ENCODE measurements at places on chromosomes 16 and 17.

GRCh38 chr16:4467916-4468315 lies 6.5 kb downstream of the NMRAL1 start:
- DNase-seq, result no peak

DNA sequence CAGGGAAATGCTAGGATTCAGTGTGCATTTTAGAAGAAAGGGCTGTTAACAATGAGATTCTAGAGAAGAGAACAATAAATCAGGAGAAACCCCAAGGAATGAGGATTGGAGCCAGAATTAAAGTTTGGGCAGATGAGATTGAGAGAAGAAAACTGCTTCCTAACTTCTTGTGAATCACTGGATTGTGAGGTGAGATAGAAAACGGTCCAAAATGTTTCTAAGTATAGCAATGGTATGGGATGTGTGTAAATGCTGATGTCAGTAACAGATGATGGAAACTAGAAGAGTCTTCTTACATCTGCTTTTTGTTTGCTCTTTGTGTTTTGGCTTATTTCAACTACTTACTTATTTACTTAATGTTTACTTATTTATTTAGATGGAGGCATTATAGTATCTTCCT lies 123.0 kb downstream of the KCNJ2 start:
- DNase-seq, result no peak

DNA sequence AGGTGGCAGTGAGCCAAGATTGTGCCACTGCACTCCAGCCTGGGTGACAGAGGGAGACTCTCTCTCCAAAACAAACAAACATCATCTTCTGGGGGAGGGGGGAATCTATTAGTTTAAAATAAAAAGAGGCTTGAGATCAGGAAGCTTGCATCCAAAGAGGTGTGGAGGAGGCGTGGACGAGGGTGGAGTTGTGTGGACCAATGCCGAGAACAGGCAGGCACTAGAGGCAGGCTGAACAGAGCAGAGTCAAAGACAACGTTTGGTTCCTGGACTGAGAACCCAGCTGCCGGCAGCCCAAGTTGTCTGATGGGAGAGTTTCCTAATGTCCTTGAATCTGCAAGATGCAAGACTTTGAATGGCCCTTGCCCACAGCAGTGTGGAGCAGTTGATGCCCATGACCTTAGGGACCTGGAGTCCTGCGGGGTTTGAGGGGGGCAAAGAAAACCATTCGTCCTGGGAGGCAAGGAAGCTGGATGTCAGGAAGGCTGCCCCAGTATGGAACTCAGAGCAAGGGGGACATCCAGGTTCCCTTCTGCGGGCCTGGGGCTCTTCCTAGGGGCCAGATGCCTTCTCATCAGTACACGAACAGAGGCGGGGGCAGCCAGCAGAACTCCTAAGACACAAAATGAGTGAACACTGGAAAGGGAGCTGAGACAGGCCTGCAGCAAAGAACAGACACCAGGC lies 9.2 kb downstream of the TBC1D16 start:
- no peak for DNase-seq

DNA sequence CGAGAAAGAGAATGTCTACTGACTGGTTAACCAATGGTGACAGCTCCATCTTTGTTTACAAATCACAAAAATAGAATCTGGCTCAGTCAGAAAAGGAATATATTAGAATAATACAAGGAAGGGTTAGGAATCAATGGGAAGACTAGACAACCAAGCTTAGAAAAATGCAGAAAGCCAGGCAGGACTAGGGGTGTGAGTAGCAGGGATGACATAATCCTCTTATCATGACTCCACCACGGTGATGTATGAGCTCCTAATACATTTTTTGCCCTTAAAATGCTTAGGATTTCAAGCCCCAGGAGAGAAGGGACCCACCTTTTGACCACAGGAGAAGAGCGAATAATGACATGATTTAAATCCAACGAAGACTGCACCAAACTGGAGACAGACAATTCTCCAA lies 252.3 kb downstream of the CHD9NB start:
- DNase-seq, result no peak

DNA sequence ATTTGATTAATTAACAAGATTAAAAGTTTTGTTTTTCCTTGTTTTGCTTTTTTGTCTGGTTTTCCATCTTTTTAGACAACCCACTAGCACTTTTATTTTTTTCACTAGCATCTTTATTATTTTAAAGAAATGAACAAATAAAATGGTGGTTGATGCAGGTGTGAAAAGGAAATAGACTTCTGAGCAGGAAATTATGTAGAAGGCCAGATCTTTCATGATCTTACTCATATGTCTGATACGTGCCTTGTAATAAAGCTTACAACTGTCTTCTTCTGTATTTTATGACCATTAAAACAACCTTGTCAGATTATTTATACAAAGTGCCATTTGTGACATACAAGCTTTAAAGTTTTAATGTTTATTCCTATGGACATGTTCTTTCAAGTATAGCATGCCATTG lies 6.3 kb downstream of the SLFN12L start:
- no peak for DNase-seq

GRCh38 chr17:28039251-28039650 lies 3.2 kb upstream of the NLK start:
- DNase-seq, result no peak

DNA sequence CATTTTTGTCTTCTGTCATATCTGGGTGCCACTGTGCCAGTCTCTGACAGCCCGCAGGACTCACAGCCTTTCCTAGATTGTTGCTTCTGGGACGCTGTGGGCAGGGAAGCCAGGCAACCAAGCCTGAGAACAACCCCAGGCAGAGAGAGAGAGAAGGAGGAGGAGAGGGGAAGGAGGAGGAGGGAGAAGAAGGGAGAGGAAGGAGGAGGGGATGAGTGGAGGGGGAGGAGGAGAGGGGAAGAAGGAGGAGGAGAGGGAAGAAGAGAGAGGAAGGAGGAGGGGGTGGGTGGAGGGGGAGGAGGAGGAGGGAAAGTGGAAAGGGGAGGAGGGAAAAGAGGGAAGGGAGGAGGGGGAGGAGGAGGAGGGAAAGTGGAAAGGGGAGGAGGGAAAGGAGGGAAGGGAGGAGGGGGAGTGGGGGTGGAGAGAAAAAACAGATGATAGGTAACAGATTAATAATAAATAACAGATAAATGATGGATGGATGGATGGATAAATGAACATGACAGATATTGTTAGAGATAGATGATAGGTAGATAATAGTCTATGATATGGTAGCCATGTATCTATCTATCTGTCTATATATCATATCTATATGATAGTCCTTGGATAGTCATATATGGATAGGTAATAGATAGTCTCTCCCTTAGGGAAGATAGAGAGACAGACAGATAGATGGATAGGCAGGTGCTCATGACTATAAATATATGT lies 29.3 kb downstream of the CLEC19A start:
- DNase-seq, result no peak

- no peak for DNase-seq
These were observed 86.3 kb downstream of the SPECC1 start for GRCh38 chr17:20095336-20096080.

DNA sequence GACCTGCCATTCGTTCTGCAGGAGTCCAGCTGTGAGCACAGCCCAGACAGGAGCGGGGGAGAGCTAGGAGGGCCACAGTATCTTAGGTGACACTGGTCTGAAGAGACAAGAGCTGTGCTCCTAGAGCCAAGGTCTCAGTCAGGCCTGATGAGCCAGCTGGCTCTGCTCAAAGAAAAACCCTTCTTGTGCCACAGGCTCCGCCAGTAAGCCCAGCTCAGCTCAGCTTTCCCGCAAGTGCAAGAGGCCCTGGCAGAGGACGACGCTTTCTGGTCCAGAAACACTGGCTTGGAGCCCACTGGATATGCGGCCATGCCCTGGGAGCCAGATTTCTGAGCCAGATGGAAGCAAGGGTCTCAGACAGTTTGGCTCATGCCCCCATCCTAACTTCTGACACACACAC lies 23.9 kb downstream of the PEMT start:
- DNase-seq, result no peak

GRCh38 chr17:48307814-48308411 lies 122.1 kb downstream of the SKAP1 start:
- peak; percentile 64 for DNase-seq

- DNase-seq, result no peak
These were observed 463.5 kb downstream of the HS3ST4 start for GRCh38 chr16:26155221-26155620.

DNA sequence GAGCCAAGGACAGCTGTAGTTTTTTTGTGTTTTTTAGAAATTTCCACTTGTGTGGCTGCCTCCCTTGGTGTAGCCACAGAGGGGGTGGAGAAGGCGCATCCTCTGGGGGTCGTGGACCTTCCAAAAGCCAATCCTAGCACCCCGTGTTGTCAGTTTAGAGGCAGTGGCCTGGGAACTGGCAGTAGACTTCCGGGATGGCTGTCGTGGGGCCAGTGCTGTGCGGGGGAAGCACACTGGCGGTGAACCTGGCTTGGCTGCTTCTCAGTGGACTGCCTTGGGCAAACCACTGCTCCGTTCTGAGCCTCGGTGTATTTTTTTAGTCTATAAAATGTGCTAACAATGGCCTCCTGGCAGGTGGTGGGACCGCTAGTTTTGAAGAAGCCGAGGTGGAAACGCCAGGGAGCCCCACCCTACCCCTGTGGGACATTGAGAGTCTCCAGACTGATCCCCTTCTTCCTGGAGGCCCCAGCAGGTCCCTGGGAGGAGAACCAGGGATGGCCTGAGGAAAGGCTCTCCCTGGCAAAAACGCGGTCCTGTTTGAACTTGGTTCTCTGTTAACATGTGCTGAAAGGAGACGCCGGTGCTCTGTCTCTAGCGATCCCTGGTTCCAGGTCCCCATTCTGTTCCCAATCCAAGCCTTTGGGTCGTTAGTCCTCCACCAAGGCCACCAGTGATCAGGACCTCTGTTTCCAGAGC lies 125.7 kb downstream of the CMIP start:
- no peak for DNase-seq

DNA sequence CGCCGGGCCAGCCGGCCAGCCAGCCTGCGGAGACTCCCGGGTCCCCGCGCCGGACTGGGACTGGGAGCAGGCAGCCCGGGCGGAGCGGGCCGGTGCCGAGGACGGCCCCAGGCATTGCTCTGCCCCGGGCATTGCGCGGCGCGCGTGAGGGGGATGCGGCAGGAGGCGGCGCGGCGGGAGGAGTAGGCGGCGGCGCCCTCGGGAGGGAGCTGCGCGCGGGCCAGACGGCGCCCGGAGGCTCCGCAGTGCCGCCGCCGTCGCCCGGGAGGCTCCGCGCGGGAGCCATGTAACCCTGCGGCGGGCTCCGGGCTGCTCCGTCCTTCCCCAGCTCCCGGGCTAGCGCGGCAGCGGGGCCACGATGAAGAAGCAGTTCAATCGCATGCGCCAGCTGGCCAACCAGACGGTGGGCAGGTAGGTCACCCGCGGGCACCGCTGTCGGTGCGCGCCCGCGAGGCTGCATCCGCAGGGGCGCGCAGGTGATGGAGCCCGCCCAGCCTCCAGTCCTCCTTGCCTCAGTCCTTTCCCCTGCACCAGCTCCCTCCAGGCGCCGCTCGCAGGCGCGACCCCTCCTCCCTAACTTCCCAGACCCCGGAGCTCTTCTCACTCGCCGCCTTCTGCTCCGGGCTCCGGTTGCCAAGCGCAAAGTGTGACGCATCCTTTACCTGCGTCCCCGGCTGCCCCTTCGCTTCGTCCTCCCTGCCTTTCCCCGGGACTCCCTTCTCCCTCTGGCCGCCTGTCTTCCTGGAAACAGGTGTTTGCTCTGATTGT lies at the start of gene ARHGAP44:
Gene ARHGAP44, plus strand, starts transcription at position 18 of the 768 bp plus-strand sequence. Its CDS starts 341 bp downstream, at position 359.
- DNase-seq, result no peak

GRCh38 chr17:74704544-74704943 lies 8.2 kb downstream of the CD300LF start:
- DNase-seq, result no peak

DNA sequence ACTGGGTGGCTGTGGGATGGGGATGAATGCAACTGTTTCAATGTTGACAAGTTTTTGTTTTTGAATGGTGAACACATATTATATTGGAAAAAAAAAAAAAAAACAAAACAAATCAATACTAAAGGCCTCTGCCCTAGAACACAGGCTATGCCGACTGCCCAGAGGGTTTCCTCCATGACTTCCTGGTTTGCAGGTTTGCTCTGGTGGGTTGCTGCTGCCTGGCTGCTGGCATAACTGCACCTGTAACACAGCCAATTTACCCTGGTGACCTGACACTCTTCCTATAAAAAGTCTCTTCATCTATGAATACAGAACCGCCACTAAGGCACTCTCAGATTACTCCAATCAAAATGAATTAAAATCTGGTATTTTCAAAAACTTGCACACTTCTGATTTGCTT lies 10.4 kb downstream of the GLYR1 start:
- DNase-seq, result no peak

DNA sequence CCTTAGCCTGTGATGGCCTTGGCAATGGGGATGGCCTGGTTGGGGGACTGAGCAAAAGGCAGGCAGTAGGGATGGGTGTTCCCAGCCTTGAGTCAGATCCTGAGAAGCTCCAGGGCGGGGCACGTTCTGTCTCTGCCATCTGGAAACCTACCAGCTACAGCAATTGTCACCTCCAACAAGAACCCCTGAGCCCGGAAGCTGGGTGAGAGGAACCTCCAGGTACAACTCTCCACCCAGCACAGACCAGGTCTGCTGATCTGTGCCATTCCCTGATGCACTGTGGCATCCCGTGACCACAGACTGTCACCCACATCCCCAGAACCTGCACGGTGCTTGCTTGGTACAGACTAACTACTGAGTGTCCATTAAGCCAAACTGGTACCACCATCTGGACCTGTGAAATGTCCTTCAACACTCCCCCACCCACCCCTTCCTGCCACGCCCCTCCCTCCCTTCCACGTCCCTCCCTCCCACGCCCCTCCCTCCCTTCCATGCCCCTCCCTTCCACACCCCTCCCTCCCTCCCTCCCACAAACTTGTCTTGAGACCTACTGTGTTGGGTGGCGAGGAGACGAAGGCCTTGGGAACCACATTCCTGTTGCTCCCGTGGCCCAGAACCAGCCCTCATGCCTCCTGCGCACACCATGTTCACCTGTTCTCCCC lies 16.6 kb downstream of the MYO15B start:
- no peak for DNase-seq

DNA sequence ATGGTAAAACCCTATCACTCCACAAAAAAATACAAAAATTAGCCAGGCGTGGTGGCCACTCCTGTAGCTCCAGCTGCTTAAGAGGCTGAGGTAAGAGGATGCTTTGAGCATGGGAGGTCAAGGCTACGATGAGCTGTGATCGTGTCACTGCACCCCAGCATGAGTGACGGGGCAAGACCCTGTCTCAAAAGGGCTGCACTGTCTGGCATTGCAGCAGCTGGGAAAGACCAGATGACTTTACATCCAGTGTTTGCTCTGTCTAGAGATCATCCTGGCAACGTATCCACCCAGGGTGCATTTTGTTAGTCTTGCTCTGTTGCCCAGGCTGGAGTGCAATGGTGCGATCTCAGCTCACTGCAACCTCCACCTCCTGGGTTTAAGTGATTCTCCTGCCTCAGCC lies 52.0 kb downstream of the MRM3 start:
- DNase-seq, result no peak

GRCh38 chr17:7922269-7922844 lies 6.3 kb upstream of the RNF227 start:
- DNase-seq, result peak; percentile 8

GRCh38 chr16:55566432-55567175 lies at the start of gene CAPNS2:
Gene CAPNS2, plus strand, starts transcription at chr16:55566684. Its CDS starts 73 bp downstream, at chr16:55566757.
- DNase-seq, result no peak

GRCh38 chr17:48308581-48308980 lies 121.4 kb downstream of the SKAP1 start:
- no peak for DNase-seq
